Astrocyte of the spinal cord (primary cell): ENCODE measurements at places on chromosomes 3 and 15.

DNA sequence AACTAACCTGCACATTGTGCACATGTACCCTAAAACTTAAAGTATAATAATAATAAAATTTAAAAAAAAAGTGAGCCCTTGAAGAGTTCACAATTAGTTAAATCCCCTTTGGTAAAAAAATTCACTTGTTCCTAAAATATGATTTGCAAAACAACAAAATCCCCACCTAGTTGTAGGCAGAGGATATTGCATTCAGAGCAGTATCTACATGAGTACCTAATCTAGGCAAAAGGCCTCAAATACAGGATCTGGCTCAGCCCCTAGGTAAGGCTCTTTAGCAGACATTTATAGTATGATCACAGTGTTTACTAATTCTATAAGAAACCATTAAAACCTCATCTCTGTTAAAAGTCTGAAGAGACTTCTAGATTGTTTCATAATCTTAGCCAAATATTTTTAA is 89.3 kb upstream of the CCDC80 start:
- DNase-seq, result no peak

DNA sequence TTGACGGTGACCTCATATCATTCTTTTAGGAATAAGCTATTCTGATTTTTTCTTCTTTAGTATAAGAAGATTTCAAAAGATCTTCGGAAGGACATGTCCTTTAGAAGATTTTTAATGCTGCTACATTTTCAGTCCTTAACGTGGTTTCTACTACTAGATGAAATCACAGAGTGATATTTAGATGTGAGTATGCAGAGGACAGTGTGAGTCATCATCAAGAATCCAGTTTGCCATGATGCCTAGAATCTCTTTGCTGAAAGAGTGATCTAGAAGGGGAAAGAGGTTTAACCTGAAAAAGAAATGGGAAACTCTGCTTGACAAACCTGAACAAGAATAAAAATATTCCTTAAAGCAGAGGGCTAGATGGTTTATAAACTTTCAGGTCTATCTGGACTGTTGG is 43.2 kb downstream of the SLC7A14 start:
- peak; percentile 19 for DNase-seq

GRCh38 chr3:38283810-38284755 is 2.0 kb downstream of the SLC22A14 start:
- peak; percentile 34 for DNase-seq

DNA sequence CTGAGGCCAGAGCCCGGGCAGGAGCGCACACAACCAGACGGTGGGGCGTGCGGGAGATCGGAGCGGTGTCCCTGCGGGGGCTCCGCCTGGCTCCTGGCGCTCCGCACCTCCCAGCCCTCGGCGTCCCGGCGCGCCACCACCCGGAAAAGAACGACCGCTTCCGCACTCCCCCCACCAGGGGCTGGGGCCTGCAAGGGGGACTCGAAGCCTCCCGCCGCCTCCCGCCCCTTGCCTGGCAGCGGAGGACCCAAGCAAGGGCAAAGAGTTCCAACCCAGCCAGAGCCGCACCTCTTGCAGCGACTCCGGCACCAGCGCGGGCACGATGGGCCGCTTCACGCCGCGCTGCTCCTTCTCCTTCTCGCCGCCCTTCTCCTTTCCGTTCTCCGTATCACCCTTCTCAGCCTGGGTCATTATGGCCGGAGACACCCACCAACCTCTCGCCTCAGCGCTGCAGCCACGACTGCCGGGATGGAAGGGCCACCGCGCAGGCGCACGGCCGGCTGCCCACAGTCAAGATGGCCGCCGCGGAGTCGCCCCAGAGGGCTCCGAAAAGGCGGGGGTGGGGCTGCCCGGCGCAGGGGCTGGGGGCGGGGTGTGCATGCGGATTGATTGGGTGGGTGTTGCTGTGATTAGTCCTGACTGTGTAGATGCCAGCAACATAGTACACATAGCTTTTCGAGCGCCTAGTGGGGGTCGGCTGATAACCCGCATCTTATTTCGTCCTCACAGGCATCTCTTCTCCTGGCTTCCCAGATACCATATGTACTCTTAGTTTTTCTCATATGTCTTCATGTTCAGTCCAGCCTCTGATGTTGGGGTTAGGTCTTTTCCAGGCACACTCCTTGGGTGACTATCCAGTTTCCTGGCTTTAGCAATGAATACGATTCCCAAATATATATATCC is at the start of gene ACTR8:
Gene ACTR8, minus strand, starts transcription at position 462 of the 903 bp plus-strand sequence. Its CDS starts 51 bp downstream, at position 411.
- peak; percentile 85 for DNase-seq

DNA sequence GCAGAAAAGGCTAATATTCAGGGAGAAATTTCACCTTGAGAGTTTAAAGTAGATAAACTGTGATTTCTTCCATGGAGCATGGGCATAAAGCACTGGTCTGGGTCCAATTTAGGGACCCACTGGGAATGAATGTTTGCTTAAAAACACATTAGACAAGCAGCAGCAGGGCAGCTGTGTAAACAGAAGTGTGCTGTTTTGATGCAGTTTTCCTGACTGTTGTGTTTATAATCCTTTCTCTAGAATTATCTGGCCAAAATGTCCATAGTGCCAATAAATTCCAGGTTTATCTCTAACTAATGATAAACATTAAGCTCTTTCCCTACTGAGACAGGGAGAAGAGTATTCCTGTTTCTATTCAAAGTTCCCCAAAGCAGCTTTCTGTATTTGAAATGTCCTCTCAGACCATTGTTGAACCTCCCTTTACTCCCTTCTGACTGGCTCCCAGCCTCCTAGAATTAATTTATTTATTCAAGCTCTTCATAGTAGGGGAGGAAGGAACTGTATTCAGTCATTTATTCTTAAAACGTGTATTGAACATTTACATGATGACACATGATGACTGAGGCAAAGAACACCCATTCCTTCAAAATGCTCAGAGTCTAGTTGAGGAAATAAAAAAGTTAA is 7.0 kb upstream of the TM4SF18 start:
- peak; percentile 65 for DNase-seq

GRCh38 chr3:111547631-111548030 is 5.6 kb downstream of the CD96 start:
- no peak for DNase-seq

DNA sequence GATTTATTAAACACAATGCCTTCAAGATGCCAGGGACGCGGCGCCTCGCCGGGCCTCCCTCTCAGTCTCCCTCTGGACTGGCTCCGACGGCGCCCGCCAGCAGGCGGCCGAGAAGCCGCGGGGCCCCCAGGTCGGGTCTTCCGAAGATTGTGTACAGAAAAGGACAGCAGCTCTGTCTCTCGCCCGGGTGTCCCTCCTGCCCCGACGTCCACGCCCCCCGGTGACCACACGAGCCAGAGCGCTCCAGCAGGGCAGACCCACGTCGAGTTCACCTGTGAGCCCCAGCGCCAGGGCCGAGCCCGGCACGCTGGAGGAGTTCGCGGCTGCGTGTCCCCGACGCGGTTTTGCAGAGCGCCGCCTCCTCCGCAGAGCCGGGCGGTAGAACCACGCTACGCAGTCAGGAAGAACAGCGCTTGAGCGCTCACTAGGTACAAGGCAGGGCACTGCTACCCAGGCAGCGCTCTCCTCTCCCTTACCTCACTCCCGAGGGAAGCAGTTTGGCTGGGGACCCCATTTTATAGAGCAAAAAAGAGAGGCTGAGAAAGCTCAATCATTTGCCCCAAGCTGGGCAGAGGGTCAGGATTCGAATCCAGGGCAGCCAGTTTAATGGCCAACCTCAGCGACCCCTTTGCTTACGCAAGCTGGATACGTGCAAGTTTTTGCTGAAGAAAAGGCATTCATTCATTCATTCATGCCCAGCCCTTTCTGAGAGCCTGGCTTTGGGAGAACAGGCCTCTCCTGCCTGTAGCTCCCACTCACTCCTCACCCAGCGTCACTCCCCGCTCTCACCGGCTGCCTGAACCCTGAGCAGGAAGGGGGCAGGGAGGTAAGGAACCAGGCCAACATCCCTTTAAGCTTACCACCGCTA is 3.0 kb upstream of the TLE3 start:
- peak; percentile 39 for DNase-seq

GRCh38 chr3:71636482-71636881 is 53.0 kb upstream of the FOXP1 start:
- no peak for DNase-seq

DNA sequence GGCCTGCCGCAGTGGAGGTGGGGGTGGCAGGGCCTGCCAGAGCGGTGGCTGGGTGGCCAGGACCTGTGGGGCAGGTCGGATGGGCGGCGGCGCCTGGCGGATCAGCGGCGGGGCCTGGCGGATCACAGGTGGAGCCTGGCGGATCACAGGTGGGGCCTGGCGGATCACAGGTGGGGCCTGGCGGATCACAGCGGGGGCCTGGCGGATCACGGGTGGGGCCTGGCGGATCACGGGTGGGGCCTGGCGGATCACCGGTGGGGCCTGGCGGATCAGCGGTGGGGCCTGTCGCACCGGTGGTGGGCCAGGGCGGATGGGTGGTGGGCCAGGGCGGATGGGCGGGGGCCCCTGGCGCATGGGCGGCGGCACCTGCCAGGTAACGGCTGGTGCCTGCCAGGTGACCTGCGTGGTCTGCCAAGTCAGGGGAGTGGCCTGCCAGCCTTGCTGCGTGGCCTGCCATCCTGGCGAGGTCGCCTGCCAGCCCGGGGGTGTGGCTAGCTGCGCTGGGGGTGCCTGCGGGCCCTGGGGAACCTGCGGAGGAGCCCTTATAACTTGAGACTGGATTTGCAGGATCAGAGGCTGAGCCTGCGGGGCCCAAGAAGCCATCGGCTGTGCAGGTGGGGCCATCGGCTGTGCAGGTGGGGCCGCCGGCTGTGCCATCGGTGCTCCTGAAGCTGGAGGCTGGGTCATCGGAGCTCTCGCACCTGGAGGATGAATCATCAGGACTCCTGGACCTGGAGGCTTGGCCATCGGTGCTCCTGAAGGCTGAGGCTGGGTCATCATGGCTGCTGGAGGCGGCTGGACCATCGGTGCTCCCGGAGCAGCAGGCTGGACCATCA is 1.3 kb downstream of the MAGEL2 start:
- no peak for DNase-seq

GRCh38 chr3:51891242-51892039 is 11.7 kb downstream of the IQCF1 start:
- DNase-seq, result no peak

GRCh38 chr3:49019941-49020329 is 1.6 kb upstream of the DALRD3 start:
- DNase-seq, result no peak

DNA sequence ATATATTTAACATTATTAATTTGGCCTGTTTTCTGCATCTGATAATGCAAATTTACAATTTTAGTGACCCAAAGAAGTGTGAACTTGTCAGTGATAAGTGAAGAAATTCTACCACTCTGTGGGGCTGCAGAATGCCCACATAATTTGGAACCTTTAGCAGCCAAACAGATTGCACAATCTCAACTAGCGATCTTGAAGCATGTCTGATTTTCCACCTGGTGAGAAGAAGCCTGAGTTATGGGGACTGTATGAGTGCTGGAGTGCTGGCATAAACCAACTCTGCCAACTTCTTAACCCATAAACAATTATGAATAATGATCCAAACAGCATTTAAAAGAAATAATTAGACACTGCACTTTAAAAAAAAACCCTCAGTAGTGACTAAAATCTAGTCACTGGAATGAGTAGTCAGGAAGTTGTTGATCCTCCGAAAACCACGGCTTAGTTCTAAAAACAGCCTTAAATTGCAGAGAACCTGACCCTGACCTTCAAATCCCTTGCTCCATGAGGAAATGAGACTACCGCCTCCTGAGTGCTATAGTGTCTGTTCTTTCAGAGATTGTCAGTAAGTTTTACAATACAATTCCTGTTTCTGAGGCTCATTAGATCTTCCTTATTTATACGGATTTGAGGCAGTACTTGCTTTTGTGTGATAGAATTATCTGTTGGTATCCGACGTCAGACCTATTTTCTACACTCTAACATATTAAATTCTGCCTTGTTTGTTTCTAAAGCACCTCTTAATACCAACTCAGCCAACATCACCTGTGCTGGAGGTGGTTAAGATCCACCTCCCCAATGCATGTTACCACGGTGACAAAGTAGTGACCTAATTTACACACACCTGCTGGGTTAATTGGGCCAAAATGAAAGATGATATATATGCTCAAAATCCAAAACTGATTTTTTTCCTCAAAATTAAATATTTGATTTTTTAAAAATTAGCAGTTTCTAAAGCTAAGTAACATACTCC is 267.7 kb downstream of the ZBTB20 start:
- DNase-seq, result peak; percentile 62

GRCh38 chr3:188362405-188362831 is 208.5 kb downstream of the LPP start:
- DNase-seq, result peak; percentile 82

GRCh38 chr3:65560133-65560532 is 478.6 kb downstream of the MAGI1 start:
- DNase-seq, result no peak

- DNase-seq, result no peak
These were observed 27.2 kb downstream of the VGLL4 start for GRCh38 chr3:11616551-11616950.

- no peak for DNase-seq
These were observed 190.7 kb downstream of the ZIC4 start for GRCh38 chr3:147215660-147216059.

GRCh38 chr3:43206632-43207031 is 79.7 kb upstream of the SNRK start:
- DNase-seq, result no peak

GRCh38 chr15:68228971-68229385 is 550 bp downstream of the CLN6 start:
- no peak for DNase-seq

DNA sequence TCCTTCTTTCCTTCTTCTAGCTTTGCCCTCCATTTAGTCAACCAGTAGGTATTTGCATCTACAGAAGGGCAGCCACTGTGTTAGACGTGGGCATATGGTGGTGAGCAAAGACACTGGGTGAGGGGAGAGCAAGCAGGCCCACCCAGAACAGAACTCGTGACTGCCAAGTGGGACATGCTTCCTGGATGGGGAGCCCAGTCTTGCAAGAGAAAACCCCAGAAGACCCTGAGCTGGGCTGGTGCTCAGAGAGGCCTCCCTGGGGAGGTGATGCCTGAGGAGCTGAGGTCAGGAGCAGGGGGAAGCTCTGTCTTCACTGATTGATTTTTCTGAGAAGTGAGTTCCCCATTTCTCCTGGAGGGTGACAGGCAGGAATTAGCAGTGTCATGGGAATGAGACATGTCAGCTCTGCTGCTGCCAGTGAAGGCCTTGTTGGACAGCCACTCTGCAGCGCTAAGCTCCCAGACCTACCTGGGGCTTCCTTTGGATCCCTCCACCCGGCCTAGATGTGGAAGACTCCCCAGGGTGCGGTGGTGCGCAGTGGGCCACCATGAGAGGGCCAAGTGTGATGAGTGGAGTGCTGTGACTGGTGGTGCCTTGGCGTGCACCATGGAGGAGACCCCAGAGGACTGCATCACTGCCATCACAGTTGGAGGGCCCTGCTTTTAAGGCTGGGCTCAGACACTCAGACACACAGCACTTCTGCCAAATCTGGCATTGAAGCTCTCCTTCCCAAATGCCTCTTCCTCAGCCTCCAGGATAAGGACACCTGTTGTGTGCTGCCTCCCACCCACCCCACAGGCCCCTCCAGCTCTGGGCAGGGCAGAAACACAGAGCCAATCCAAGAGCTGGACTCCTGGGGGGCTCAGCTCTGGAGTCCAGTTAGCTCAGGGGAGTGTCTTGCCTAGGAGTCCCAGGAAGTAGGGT is 40.0 kb upstream of the TOPBP1 start:
- no peak for DNase-seq
